ENCODE measurements at places on chromosomes 3 and 15.
A peak's percentile ranks its signal among the peaks of the same experiment; 100 is the strongest.

GRCh38 chr3:182241766-182242488, 530.2 kb downstream of the SOX2 start:
- no peak for DNase-seq

DNA sequence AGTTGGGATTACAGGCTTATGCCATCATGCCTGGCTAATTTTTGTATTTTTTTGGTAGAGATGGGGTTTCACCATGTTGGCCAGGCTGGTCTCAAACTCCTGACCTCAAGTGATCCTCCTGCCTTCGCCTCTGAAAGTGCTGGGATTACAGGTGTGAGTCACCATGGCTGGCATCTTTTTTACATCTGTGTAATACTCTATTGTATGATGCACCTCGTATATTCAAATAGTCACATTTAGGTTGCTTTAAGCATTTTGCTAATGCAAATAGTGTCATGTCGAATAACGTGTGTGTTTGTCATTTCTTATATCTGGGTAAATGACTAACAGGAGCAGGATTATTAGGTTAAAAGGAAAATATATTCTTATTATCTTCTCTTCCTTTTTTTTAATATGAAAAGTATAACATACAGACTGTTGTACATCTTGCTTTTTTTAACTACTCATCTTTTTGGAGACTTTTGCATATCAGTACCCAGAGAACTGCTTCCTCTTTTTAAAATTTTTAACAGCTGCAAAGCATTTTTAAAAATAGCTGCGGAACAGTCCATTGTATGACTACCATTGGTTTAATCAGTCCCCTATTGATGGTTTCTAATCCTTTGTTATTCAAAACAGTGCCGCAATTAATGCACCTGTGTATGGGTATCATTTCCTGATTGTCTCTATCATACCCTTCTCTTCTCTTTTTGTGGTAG, 13.4 kb downstream of the SCAMP5 start:
- DNase-seq: no peak

DNA sequence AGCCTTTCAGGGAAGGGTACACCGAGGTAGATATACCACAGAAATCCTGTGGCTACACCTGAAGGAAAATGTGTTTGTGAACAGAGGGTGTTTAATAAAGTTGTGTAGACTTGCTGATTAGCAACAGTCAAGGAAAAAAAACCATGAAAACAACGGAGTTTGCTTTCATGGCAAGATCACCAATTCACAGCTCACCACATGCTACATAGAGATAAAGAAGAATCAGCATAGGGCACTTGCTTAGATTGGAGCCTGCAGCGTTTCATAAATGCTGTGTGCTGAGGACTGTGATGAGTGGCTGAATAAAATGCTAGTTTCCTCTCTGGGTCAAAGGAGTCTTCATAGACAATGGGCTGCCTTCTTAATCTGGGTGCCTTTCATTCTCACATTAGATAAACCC, 257.6 kb downstream of the SLC9A9 start:
- no peak for DNase-seq

- DNase-seq: no peak
These were observed 874.0 kb downstream of the PLOD2 start for GRCh38 chr3:145286937-145287336.

- no peak for DNase-seq
These were observed 159.9 kb upstream of the SLC2A2 start for GRCh38 chr3:171186383-171186782.

DNA sequence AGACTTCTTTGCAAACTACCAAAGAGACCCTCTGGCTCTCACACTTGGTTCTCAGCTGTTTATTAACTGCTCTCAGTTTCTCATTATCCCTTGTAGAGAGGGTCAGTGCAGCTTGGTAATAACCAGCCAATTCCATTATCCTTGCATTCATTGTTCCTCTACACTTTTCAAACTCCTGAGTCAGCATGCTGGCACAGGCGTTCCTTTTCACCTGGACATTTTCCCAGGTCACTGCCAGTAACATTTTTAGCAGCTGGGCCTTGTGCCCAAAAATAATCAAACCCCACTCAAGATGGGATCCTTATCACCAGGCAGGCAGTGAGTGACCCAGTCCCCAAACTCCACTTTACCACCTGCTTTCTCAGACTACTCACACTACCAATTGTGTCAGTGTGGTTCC, 4.8 kb upstream of the SUMF1 start:
- no peak for DNase-seq

GRCh38 chr15:85891470-85891869, 96.7 kb upstream of the KLHL25 start:
- no peak for DNase-seq

- DNase-seq: peak; percentile 37
These were observed 80.0 kb downstream of the USP13 start for GRCh38 chr3:179732661-179733348.

- DNase-seq: no peak
These were observed 11.7 kb downstream of the RAD54L2 start for GRCh38 chr3:51550080-51550819.

- DNase-seq: no peak
These were observed 75.5 kb downstream of the GJD2 start for GRCh38 chr15:34679291-34679690.

- no peak for DNase-seq
These were observed 11.6 kb upstream of the DPH6 start for GRCh38 chr15:35557544-35557943.

DNA sequence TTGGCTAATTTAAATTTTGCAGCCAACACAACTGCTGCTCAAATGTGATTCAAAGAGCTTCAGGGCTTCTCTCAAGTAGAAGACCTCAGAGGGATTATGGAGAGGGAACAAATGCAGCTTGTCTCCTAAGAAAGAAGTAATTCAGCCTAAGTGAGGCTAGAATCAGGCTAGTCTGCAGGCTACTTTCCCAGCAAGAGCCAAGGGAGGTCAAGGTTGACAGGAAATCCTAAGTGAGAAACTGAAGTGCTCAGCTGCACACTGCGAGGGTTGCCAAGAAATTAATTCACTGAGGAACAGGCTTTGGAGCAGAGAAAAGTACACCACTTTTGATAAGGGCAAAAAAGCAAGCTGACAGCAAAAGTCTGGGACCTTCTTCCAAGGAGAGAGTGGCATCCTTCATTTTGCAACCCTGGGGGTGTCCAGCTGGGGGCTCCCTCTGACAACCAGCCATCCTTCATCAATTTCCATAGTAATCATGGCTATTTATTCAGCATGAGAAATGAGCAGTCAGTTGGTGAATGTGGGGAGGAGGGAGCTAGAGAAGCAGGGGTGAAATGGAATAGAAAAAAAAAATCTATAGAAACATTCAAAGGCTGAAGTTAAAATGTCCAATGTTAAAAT, 646.4 kb upstream of the ADAMTS9 start:
- no peak for DNase-seq

DNA sequence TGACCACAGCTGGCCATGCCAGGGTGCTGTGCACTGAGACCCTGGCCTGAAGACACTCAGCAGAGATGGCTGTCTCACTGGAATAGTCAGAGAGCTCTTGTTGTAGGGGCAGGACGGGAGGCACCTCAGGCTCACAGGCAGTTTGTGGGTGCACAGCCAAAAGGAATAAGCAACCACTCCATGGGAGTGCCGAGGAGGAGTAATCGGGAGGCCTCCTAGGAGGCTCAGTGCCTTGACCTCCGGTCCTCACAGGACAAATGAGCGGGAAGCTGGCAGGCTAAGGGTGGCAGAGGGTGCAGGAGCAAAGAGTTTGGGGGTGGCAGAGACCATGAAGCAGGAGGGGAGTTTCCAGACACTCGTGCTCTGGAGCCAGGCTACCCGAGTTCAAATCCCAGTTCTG, 81.7 kb downstream of the SMAD6 start:
- no peak for DNase-seq

DNA sequence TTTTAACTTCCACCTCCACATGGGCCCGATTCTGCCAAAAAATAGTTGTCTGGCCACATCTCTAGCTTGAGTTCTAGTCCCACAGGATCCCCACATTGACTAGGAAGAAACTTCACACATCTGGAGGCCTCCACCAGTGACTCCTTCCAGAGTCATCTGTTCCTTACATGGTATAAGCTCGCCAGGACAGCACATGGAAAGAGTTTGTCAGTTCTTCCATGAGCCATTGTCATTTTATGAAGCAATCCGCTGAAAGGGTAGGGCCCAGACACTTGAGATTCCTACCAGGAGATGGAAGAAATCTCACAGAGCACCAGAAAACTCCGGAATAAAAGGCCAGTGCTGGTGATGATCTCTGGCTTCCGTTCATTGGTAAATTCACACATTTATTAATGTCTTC, 350.5 kb upstream of the ICE2 start:
- no peak for DNase-seq
